ENCODE measurements at places on chromosomes 5 and 9.

DNA sequence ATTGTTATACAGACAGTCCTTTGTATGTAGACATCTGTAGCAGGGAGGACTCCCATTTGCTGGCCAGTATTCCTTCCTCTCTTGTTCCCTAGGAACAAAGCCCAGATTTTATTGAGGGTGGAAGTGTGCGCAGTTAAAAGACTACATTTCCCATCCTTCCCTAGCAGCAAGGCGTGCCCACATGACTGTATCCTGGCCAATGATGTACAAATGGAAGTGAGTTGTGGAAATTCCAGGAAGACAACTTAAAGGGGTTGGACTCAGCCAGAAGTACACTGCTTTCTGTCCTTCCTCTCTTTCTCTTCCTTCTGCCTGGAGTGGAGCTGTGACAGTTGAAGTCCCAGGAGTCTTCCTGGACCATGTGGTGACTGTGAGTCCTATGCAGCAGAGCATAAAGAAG is 89.0 kb downstream of the HRH2 start:
- no peak for DNase-seq

- DNase-seq = no peak
Observed at GRCh38 chr5:78716206-78716605, 67.6 kb upstream of the LHFPL2 start.

GRCh38 chr5:140609126-140609525 is 23.8 kb downstream of the CD14 start:
- DNase-seq = no peak

DNA sequence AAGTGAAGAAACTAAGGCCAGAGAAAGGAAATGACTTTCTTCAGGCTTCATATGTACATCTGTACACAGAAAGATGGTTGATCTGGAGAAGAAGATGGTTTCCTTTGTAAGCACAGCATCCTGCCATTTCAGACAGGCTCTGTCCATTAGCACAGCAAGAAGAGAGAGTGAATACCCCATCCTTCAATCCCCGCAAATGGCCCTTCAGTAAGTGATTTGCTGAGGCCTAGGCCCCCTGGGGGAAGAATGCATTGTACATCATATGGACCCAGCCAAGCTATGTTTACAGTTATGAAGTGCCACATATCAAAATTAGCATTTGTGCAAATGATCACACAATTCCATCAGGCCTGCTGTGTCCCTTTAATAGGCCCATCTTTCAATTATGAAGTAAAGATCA is 657.4 kb downstream of the BRINP1 start:
- no peak for DNase-seq

- DNase-seq = no peak
Observed at GRCh38 chr9:105500108-105500766, 52.4 kb downstream of the FSD1L start.

GRCh38 chr9:137666513-137666822 is 47.7 kb downstream of the EHMT1 start:
- no peak for DNase-seq
